ENCODE measurements at places on chromosomes 1 and 21. TPM values are rescaled to one million over a fixed set of nuclear protein-coding genes. Genes with fewer than 3 reads are reported as not detected.

DNALI1 gene
- 14.9 TPM for total RNA-seq

DNA sequence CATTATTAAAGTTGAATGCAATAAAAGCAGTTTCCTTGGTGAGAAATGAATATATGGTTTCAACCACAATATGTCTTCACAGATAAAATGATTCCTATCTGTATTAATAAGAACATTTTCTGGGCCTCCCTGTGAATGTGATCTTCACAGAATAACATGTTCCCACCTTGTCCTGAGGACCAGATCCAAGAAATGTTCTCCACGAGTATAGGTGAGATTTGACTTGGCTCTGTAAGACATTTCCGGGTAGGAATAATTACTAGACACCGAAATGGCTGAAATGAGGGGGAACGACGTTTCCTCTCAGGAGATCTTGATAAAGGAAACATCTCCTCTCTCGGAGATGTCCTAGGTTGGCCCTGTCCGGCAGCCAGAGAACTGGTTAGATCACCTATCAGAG lies 61.4 kb downstream of the CLIC6 start:
- H3K36me3 ChIP-seq: no peaks in the 10 kb centered on the region
- DNase-seq: no peak
- H3K27me3 ChIP-seq: peaks cover 2% of the 10 kb centered on the region
- no peak overlapping the region for H3K4me3 ChIP-seq

DNA sequence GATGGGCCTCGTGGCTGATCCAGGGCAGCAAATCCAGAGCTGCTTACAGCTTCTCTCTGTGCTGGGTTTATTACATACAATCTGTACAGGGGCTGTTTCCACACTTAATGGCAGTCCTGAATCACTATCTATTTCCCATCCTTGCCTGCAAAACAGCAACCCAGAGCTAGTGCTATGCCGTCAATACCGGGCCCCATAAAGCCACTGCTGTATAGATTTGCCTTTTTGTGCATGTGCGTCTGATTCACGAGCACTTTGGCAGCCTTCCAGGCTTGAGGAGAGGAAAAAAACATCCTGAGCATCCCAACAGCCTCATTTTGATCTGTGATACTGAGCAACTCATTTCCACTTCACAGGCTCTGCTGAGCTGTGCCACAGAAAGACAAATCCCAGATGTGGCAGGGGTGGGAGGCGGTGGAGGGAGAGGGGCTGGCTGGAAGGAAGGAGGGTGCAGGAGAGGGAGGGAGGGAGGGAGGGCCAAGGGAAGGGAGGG lies 65.2 kb upstream of the TARBP1 start:
- peak; percentile 78 for DNase-seq
- peak overlapping the region; percentile 99 for H3K27ac ChIP-seq
- H3K4me3 ChIP-seq: no peak overlapping the region
- H3K4me1 ChIP-seq: peaks cover 74% of the 10 kb centered on the region

CADM3 gene
- total RNA-seq: 2.9 TPM

DNA sequence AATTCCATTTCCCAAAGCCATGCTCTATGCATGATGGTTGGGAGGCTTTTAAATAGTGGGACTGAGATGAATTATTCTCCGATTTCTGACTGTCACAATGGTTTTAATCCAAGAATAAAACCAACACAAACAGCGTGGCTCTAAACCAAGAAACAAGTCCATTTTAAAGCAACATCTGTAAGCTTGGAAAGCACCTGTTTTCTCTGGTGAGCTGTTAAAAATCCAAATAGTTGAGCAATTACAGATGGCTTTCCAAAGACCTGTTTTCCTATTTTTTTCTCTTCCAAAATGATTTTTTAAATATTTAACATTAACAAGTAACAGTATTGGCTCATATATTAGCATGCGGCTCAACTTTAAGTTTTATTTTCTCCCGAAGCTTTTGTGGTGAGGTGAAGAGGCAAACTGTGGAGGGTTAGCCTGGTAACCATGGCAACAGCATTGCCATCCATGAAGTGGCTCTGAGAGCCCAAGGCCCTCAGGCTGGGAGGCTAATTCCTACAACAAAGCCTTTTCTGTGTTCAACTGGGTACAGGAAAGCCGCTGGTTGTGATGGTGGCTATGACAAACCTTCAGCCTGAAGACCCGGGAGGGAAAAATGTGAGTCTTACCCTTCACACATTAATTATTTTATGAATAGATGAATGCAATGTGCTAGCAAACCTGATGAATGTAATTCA lies 56.7 kb upstream of the B3GALT5 start:
- H3K36me3 ChIP-seq: no peaks in the 10 kb centered on the region
- H3K4me3 ChIP-seq: no peak overlapping the region
- H3K27ac ChIP-seq: no peak overlapping the region
- H3K4me1 ChIP-seq: no peaks in the 10 kb centered on the region

CD101 gene
- 4.1 TPM for total RNA-seq

- peak overlapping the region; percentile 39 for H3K27ac ChIP-seq
- peak; percentile 82 for DNase-seq
- no peaks in the 10 kb centered on the region for H3K36me3 ChIP-seq
Measured at GRCh38 chr1:7667625-7668218, 103.4 kb upstream of the VAMP3 start.

GRCh38 chr1:15353839-15354579 lies 55.7 kb upstream of the EFHD2 start:
- no peak overlapping the region for H3K4me3 ChIP-seq
- no peak for DNase-seq
- no peaks in the 10 kb centered on the region for H3K27me3 ChIP-seq
- H3K4me1 ChIP-seq: peaks cover 15% of the 10 kb centered on the region
- H3K27ac ChIP-seq: no peak overlapping the region
- H3K36me3 ChIP-seq: no peaks in the 10 kb centered on the region

GRCh38 chr1:5769146-5769545 lies 223.1 kb downstream of the NPHP4 start:
- peaks cover 38% of the 10 kb centered on the region for H3K4me1 ChIP-seq
- H3K4me3 ChIP-seq: no peak overlapping the region
- H3K36me3 ChIP-seq: no peaks in the 10 kb centered on the region
- DNase-seq: no peak
- H3K27ac ChIP-seq: no peak overlapping the region
- peaks cover 13% of the 10 kb centered on the region for H3K27me3 ChIP-seq

ACTN2 gene
- total RNA-seq: 2.2 TPM

DNA sequence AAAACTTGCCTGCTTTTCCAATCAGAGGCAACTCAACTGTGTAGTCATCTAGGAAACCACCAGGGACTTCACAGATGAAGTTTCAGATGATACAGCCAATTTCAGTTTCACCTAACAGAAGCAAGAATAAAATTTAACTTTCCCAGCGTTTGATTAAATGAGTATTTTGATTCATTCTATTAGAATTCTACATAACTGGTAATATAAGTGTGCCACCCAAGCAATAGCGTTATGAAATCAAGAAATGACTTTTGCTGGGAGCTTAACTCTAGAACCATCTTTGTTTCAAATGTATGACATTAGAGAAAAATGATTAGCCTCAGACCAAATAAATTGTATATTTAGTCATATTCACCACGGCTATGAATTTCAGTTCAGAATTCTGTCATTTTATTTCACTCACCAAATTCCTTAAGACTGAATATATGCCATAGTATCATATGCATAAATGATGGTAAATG lies 239.3 kb downstream of the NRIP1 start:
- no peaks in the 10 kb centered on the region for H3K27me3 ChIP-seq
- H3K4me1 ChIP-seq: no peaks in the 10 kb centered on the region
- H3K36me3 ChIP-seq: no peaks in the 10 kb centered on the region
- H3K4me3 ChIP-seq: no peak overlapping the region
- DNase-seq: no peak
- H3K27ac ChIP-seq: no peak overlapping the region

DNA sequence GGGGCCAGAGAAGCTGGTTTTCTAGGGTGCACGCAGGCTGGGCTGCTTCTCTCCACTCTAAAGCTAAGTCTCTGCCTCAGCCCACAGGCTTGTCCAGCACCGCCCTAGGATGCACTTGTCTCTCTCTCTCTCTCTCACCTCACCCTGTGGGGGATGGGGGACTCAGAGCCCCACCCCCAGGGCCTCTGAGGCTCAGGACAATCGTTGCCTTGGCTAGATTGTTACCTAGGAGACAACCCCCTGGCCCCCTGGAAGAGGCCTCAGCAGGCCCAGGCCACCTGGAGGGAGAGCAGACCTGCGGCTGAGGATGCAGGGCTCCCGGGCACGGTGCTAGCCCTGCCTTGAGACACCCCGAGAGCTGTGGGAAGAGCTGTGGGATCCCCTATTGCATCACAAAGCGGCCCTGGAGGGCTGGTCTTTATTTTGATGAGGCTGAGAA lies at the start of gene ACTRT2:
ACTRT2 (plus strand) TSS at position 235 of the 439 bp plus-strand sequence. CDS start 220 bp downstream, outside the sequence.
- H3K4me1 ChIP-seq: no peaks in the 10 kb centered on the region
- H3K27me3 ChIP-seq: peaks cover 6% of the 10 kb centered on the region
- H3K27ac ChIP-seq: no peak within 1 kb of the TSS
- no peak within 1 kb of the TSS for H3K4me3 ChIP-seq

GRCh38 chr1:172394141-172394751 lies 26.2 kb upstream of the C1orf105 start:
- H3K4me3 ChIP-seq: peak overlapping the region; percentile 7
- H3K27me3 ChIP-seq: no peaks in the 10 kb centered on the region
- H3K27ac ChIP-seq: peak overlapping the region; percentile 97
- no peaks in the 10 kb centered on the region for H3K36me3 ChIP-seq
- H3K4me1 ChIP-seq: peaks cover 90% of the 10 kb centered on the region

DNA sequence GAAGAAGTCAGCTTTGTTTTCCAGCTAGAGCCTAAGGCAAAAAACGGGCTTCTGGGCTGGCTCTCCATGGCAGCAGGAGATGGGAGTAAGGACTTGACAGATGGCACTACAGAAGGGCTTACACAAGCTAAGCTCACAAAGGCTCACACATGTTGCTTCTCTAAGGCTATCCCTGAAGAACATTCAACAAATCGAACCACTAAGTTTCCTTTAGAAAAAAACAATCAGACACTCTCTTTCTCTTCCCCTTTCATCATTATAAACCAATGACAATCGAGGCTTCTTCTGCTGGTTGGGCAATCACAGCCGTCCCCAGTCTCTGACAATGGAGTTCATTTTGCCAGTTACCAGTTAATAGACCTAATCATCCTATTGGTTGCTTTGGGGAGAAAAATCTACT lies 40.5 kb downstream of the TRIT1 start:
- H3K4me1 ChIP-seq: peaks cover 60% of the 10 kb centered on the region
- no peak for DNase-seq
- H3K27me3 ChIP-seq: no peaks in the 10 kb centered on the region
- no peak overlapping the region for H3K4me3 ChIP-seq
- peaks cover 56% of the 10 kb centered on the region for H3K36me3 ChIP-seq

GRCh38 chr1:26739329-26739914 lies 43.6 kb downstream of the ARID1A start:
- peaks cover 35% of the 10 kb centered on the region for H3K36me3 ChIP-seq
- peaks cover 10% of the 10 kb centered on the region for H3K4me1 ChIP-seq
- no peaks in the 10 kb centered on the region for H3K27me3 ChIP-seq
- no peak overlapping the region for H3K4me3 ChIP-seq
- no peak overlapping the region for H3K27ac ChIP-seq
- DNase-seq: no peak

HRNR gene
- total RNA-seq: not detected

COL16A1 gene
- total RNA-seq: 389 TPM

DNA sequence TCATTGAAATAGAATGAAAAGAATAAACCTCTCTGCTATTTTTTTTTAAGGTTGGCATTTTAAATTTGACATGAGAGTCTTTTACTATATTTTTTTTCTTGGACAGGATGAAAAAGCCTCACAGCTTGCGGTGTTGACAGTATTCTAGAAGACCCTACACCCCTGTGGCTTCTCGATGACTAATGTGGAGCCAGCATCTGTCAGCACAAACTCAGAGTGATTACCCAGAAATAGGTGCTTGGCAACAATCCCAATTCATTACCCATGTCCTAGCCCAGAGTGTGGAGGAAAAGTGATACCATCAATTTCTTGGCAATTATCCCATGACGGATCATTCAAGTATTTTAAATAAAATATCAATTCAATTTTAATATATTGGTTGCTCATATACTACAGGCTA lies 186.8 kb upstream of the MAP1LC3C start:
- no peak for DNase-seq
- H3K36me3 ChIP-seq: no peaks in the 10 kb centered on the region
- no peaks in the 10 kb centered on the region for H3K27me3 ChIP-seq
- H3K27ac ChIP-seq: no peak overlapping the region

Measured in mesothelial cell of epicardium (in vitro differentiated cells).